ENCODE measurements at places on chromosomes 7 and 10.

DNA sequence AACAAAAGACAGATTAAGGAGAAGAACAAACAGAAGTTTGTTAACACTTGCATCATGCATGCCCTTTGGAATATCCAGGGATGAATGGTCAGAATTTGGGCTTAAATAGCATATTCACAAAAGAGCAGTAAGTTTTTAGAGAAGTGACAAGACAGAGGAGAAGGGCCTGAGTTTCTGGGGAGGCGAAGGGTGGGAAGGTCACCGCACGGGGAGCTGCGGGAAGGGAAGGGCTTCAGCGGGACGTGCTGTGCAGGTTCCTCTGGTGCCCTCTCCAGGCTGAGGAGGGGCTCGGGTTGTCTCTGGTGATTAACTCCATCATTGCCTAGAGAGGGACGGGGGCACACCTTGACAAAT lies 10.4 kb upstream of the ZNF22 start:
- no peak for DNase-seq

GRCh38 chr7:148763622-148764021 lies 64.9 kb downstream of the CUL1 start:
- no peak for DNase-seq

GRCh38 chr7:15686957-15687545 lies 568 bp upstream of the MEOX2 start:
- no peak for DNase-seq

DNA sequence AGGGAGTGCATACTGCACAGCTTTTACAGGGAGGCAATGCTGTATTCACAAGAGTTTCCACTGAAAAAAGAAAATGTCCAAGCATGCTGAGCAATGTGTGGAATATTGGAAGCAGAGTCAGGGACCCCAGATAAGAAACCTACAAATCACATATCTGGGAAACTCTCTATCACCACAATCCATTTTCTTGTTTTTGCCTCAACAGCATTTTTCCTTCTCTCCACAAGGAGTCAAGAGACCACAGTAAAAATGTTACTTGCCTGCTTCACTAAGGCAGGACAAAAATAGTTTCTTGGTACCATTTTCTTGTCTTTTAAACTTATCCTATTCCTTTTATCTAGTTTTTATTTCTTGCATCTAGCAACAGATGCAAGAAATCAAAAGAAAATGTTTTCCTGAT lies 19.5 kb upstream of the PDE1C start:
- DNase-seq = no peak

GRCh38 chr10:88136712-88137111 lies 273.3 kb downstream of the PTEN start:
- DNase-seq = no peak

DNA sequence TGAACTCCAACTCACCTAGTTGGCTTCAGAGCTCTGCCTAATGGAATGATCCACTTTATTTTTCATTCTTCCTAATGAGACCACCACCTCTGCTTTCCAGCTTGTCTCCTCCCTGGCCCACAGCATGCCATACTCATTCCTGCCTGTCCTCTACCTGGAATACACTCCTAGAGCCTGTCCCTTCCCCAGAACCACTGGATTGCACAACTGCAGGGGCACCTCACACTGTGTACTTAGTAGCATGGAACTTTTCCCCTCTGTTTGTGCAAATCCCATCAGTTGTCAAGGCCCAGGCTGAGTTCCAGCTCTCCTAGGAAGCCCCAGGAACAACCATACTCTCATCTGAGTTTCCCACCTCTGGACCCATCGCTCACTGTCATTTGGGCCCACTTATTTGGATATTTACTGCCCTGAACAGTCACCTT lies 15.6 kb downstream of the ALDH18A1 start:
- no peak for DNase-seq
